ENCODE measurements at places on chromosomes 13 and 19.

GRCh38 chr19:45130888-45131615 is 29.7 kb downstream of the NKPD1 start:
- no peak for DNase-seq

GRCh38 chr13:33275916-33276315 is 9.6 kb downstream of the STARD13 start:
- DNase-seq = no peak

GRCh38 chr19:17043744-17044143 is 17.1 kb upstream of the CPAMD8 start:
- DNase-seq = no peak

DNA sequence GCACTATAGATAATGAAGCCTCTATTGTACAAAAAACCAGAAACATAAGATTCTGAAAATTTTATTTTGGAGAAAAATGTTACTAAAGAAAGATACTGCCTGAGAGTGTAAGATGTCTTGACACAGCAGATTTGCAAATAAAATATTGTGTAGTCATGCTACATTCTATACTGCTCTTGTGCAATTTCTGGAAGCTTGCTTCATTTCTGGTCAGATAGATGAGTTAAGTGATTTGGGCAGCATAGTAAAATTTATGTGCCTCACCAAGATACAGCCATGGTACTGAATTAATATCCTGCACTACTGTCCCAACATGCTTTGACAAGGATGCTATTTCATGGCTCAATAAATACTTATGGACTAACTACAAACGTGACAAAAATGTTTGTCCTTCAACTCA is 55.1 kb upstream of the STARD13 start:
- no peak for DNase-seq

DNA sequence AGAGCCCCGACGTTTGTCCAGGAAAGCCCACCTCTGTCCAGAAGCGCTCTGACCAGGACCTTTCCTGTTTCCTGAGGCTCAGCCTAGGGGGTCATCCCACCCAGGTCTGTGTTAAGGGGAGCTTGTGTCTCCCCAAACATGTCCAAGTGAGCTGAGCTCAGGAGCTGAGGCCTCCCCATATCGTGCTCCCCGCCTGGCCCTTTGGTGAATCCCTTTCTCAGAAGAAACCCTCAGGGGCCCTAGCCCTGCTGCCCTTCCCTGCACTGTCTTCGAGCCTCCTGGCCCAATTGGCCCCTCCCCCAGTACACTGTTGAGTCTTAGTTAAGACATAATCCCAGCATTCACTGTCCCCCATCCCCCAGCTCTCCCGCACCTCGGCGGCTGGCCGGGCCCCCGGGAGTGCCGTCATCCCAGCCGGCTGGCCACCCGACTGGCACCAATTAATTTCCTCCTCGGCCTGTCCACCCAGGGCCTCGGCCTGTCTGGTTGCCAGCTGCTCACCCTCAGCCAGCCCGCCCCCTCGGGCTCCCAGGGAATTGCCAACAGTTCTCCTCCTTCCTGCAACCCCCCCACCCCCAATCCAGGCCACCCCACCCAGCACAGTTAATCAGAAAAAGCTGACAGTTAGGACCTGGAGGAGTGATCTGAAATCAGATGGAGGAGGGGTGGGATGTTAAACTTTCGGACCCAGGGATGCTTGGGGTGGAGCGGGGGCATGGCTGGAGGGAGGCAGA is 13.6 kb downstream of the IER2 start:
- no peak for DNase-seq

- no peak for DNase-seq
Measured at GRCh38 chr19:39150807-39151600, 25.4 kb downstream of the PAK4 start.

All from stimulated activated CD4-positive, alpha-beta T cell treated with anti-CD3 and anti-CD28 coated beads, Interleukin-1b, Interleukin-23, amount 100 ng/mL, for 1 hour (primary cell).